Nucleus accumbens (tissue), 56 donors: ENCODE measurements at places on chromosomes 3 and 15.
A peak's percentile ranks its signal among the peaks of the same experiment; 100 is the strongest.

GRCh38 chr15:100690032-100690794 lies 87.8 kb downstream of the ASB7 start:
- no peak for DNase-seq

DNA sequence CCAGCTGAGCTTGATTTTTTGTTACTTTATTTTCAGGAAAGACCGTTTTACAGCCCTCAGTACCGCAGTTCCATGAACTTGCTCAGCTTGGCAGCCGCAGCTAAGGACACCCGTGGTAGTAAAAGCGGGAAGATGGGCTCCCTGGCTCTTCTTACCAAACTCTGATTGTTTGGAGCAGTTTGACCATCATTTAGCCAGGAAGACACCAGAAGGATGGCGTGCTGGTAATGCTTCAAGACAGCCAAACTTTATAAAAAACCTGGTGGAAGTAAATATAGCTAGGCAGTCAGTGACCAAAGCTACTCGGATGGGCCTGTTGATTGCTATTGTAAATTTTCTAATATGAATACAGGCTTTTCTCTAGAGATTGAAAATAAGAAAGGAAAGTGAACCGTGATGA lies 28.9 kb downstream of the POLR2M start:
- DNase-seq: no peak

- no peak for DNase-seq
Measured at GRCh38 chr3:12960497-12960896, 112.7 kb downstream of the IQSEC1 start.

GRCh38 chr15:69652293-69652692 lies 199.7 kb downstream of the RPLP1 start:
- DNase-seq: no peak

DNA sequence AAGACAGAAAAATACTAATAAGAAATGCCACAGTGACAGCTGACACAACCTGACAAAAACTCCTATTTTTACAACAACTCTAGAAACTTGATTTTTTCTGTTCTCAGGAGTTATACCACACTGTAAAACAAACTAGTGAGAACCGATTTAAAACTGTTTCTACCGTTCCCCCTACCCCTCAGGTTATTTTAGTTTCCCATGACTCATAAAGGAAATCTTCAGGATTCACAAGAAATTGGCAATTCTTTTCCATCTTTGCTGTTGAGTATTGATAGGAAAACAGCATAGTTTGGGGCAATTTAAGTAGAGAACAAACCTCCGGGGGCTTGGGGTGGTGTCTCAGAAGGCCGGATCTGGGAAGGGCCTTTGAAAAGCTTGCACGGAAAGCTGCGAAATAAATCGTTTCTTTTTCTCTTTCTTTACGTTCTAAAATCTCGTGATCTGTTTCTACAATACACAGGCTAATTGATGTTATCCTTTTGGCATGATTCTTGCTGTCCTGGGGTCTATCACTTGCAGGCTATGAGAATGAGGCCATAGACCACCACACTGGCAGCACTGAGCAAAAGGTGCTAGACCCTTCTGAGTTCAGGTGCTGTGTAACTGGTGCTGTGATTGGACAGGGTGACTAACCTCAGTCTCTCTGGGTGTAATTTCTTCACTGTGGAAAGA lies 89.3 kb downstream of the LPP start:
- DNase-seq: no peak

GRCh38 chr3:194487289-194488054 lies 670 bp upstream of the ATP13A3 start:
- no peak for DNase-seq

DNA sequence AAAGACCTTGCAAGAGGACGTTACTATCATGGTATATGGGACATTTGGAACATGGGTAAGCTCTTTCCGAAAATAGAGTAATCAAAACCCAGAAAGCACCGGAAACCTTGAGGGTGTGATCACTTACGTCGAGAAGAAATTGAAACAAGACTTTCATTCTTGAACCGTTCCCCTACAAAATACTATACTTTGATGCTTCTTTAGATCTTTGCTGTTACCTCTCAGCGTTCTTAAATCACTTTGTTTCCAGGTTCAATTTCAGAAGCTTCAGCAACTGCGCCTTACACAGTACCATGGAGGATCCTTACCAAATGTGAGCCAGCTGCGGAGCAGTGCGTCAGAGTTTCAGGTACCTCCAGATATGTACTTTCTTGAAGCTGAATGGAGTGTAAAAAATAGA lies 10.1 kb downstream of the CRTC3 start:
- no peak for DNase-seq

- no peak for DNase-seq
Measured at GRCh38 chr3:182617500-182617899, 175.8 kb upstream of the ATP11B start.

GRCh38 chr3:171455603-171456550 lies 4.3 kb downstream of the TNIK start:
- no peak for DNase-seq

- DNase-seq: no peak
Measured at GRCh38 chr3:73148206-73148605, 86.7 kb downstream of the EBLN2 start.

DNA sequence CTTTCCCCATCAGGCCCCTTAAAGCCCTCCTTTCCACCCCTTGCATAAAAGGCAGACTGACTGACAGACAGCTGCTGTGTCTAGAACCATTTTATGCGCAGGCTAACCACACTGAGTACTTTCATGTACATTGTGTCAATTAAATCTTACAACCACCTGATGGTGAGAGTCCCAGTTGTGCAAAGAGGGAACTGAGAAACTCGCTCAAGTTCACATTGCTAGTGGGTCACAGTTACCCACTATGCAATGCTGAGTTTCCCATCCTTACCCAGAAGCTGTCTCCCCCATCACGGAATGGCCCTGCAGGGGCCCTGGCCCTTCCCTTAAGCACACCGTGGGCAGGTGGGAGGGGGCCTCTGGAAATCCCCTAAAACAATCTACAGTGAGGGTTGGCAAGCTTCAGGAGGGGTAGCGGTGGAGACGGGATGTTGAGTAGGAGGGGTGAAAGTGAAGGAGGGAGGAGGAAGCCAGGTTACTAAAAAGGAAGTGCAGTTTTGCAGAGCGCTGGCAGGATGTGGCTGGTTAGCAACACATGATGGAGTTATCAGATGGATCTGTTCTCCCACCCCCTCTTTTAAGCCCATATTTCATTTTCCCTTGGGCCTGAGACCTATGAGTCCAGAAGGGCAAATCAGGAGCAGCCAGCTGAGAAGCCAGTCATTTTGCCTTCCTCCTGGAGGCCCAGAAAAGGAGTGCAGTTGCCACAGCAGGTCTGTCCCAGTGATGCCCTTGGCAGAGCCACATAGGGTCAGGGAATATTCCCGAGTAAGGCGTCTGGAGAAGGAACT lies 30.0 kb downstream of the STARD5 start:
- DNase-seq: no peak

DNA sequence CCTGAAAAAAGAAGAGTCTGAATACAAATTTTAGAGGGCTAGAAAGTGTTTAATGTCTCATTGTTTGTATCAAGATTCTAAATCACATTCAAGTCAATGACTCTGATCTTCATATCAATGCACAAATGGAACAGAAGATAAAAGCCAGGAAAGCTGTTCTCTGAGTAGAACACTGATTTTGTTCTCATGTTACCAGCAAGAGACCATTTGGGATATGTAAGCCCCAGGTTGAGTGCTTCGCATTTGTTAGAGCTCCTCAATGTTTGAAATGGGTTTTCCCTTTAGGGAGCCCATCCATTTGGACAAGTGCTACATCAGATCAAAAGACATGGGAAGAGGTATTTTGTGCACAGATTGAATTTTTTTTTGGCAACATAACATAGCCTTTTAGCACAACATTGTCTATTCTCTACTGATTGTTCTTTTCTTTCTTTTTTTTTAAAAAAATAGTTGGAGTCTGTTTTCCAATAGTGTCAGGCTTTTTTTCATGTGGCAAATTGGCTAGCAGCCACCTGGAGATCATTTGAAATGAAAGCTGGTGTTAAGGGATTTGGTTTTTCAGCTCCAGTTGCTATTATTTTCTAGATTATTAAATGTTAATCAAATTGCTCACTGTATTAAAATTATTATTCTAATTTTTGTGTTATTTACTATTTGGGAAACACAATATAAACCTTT lies 74.5 kb upstream of the ZPLD1 start:
- no peak for DNase-seq

DNA sequence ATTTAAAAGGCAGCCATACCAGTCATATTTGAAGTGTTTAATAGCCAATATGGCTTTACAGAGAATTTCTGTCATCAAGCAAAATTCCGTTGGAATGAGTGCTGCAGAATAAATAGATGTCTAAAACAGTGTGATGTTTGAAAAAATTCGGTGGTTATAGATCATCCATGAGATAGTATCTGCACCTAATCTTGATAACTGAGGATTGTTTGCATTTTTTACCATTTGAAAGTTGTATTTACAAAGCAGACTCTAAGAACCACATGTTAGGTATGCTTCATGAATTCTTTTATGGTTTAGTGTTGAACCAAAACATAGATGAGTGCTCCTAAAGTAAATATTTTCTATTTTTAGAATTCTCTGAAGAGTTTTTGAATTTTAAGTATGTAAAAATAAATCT lies 476.1 kb downstream of the NAALADL2 start:
- no peak for DNase-seq

DNA sequence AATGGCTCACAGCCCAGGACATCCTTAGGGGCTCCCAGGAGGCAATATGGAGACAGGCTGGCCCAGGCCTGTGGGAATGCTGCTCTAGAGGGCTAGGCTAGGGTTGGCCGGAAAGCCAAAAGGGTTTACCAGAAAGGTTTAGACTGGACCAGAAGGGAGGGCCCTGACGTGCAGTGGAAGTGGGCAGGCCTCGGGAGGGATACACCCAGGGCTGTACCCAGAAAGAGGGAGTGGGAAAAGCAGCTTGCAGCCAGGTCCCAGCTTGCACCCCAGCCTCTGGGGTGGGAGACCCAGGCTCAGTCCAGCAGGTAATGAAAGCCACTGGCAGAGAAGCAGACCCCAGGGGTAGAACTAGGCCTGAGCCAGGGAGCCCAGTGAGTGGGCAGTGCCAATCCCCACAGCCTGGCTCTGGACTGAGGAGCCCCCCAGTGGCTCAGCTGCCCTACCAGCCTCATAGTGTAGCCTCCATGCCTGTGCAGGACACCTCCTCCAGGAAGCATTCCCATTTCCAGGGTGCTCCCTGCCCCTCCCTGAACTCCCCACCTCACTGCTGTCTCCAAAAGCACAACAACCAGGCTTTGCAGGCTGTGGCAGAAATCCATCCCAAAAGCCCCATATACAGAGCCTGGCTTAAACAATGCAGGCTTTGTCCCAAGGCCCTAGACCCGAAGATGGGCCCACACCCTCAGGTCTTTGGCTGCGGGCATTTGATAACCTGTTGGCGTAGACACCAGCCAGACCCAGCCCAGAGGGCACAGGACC lies 3.5 kb downstream of the GORASP1 start:
- DNase-seq: no peak

GRCh38 chr15:100733101-100733842 lies 130.9 kb downstream of the ASB7 start:
- DNase-seq: no peak

- DNase-seq: no peak
Measured at GRCh38 chr15:80434926-80435720, 30.9 kb downstream of the ARNT2 start.

DNA sequence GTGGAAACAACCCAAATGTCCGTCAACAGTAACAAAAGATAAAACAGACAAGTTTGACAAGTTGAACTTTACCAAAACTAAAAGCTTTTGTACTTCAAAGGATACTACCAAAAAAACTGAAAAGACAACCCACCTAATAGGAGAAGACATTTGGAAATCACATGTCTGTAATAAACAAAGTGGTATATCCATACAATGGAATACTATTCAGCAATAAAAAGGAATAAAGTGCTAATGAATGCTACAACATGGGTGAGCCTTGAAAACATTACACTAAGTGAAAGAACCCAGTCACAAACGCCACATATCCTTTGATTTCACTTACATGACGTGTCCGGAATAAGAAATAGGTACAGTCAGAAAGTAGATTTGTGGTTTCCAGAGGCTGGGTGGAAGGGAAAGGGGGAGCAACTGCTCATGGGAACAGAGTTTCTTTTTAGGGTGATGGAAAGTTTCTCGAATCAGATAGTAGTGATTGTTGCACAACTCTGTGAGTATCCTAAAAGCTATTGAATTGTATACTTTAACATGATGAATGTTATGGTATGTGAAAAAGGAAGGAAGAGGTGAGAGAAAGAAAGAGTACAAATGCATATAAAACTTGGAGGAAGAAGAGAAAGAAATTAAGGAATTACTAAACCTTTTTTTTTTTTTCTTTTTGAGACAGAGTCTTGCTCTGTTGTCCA lies 72.7 kb upstream of the ABHD2 start:
- no peak for DNase-seq

- no peak for DNase-seq
Measured at GRCh38 chr3:193310914-193311723, 67.4 kb downstream of the ATP13A5 start.

- no peak for DNase-seq
Measured at GRCh38 chr15:99478977-99479376, 86.8 kb upstream of the MEF2A start.

GRCh38 chr3:28674212-28674611 lies 325.6 kb upstream of the AZI2 start:
- DNase-seq: no peak

DNA sequence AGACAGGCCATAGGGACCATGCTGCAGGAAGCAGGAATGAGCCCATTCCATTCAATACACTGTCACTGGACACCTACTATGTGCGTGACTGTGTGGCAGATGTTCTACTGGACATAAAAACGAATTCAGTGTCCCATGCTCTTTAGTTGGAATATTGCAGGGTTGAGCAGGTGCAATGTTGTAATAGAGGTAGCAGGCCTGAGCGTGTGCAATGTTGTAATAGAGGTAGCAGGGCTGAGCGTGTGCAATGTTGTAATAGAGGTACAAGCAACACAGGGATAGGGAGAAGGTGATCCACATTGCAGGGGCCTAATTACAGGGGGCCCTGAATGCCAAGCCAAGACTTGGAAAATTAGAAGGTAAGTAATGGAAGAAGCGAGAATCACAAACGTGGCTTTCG lies 261.4 kb upstream of the HES1 start:
- DNase-seq: no peak

DNA sequence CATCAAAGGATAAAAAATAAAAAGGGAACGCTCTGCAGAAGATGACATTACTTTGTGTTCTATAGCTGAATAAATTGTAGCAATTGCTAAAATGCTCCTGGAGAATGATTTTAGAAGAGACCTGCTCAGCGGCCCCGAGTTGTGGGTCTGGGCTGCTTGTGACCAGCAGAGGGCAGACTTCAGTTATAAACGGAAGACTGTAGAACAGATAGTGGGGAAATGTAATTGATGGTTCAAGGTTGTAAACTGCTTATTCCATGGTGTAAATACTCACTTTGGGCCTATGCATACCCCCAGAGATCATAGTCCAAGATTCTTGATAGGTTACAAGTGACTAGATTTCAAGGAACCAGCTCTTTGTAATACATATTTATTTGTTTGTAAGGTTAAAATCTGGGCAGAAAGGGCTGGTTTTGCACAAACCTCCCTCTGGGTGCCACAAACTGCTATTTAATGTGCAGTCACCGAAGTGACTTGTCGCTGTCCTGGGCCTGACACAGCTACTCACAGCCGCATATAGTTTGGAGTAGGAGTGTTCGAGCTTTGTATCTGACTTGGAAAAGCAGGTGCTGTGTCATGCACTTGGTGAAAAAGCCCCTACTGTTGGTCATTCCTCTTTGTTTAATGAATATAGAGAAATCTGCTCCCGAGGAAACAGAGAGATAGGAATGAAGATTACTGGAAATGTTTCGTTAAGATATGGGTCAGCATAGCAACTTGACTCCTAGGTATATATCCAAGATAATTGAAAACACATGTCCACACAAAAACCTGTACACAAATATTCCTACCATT lies 34.7 kb upstream of the NDUFB4 start:
- DNase-seq: peak; percentile 40

GRCh38 chr3:113070681-113071113 lies 79.9 kb downstream of the GTPBP8 start:
- DNase-seq: no peak
